ENCODE measurements at places on chromosomes 1 and 21. TPM values are rescaled to one million over a fixed set of nuclear protein-coding genes. Genes with fewer than 3 reads are reported as not detected.

GRCh38 chr1:111620441-111620971 is 917 bp downstream of the RAP1A start:
- no peaks in the 10 kb centered on the region for H3K36me3 ChIP-seq
- no peaks in the 10 kb centered on the region for H3K27me3 ChIP-seq
- peaks cover 81% of the 10 kb centered on the region for H3K4me1 ChIP-seq
- peak overlapping the region; percentile 84 for H3K27ac ChIP-seq
- peak overlapping the region; percentile 90 for H3K4me3 ChIP-seq

GRCh38 chr1:199698222-199698621 is 329.3 kb upstream of the NR5A2 start:
- H3K4me3 ChIP-seq, result no peak overlapping the region
- no peaks in the 10 kb centered on the region for H3K36me3 ChIP-seq
- no peak overlapping the region for H3K27ac ChIP-seq
- no peaks in the 10 kb centered on the region for H3K4me1 ChIP-seq

GRCh38 chr1:239810061-239810481 is 281.6 kb upstream of the FMN2 start:
- no peak overlapping the region for H3K27ac ChIP-seq
- no peak for DNase-seq
- no peaks in the 10 kb centered on the region for H3K27me3 ChIP-seq
- H3K4me1 ChIP-seq, result peaks cover 30% of the 10 kb centered on the region
- H3K4me3 ChIP-seq, result no peak overlapping the region
- H3K36me3 ChIP-seq, result no peaks in the 10 kb centered on the region

DNA sequence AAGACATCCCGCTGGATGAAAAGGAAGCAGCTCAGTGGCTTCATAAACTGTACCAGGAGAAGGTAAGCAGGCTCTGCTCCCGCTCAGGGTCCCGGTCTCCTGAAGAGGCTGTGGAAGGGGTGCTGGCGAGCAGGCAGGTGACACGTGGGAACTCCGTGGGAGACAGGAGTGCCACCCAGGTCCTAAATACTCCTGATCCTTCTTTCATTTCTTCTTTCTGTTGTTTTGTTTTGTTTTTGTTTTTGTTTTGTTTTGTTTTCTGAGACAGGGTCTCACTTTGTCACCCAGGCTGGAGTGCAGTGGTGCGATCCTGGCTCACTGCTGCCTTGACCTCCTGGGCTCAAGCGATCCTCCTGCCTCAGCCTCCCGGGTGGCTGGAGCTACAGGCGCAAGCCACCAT is 34.0 kb upstream of the TRAPPC10 start:
- DNase-seq, result no peak
- no peaks in the 10 kb centered on the region for H3K27me3 ChIP-seq
- peaks cover 23% of the 10 kb centered on the region for H3K36me3 ChIP-seq

GRCh38 chr1:53391296-53391695 is 63.4 kb upstream of the LRP8 start:
- H3K27me3 ChIP-seq, result no peaks in the 10 kb centered on the region
- H3K36me3 ChIP-seq, result no peaks in the 10 kb centered on the region
- H3K27ac ChIP-seq, result no peak overlapping the region
- peaks cover 5% of the 10 kb centered on the region for H3K4me1 ChIP-seq

- no peak for DNase-seq
- no peaks in the 10 kb centered on the region for H3K4me1 ChIP-seq
- H3K36me3 ChIP-seq, result no peaks in the 10 kb centered on the region
- H3K27me3 ChIP-seq, result no peaks in the 10 kb centered on the region
- no peak overlapping the region for H3K27ac ChIP-seq
Measured at GRCh38 chr1:18458133-18459092, 22.3 kb upstream of the KLHDC7A start.

DNA sequence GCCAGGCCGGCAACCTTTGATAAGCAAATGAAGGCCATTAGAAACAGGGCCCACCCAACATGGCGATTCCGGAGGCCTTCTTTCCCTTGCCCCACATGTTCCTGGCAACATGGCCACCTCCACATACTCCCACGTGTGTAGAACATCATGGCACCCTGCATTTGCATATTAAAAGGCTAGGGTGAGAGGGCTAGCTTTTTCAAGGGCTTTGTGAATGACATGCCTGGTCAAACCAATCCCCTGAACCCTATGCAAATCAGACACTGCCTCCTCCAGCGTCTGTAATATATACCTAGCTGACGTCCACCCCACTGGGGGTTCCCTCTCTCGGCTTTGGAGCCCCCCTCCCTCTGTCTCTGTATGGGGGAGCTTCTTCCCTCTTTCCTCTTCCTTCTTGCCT is 1.6 kb downstream of the ADCY10 start:
- no peak overlapping the region for H3K27ac ChIP-seq
- no peaks in the 10 kb centered on the region for H3K36me3 ChIP-seq
- H3K27me3 ChIP-seq, result no peaks in the 10 kb centered on the region
- H3K4me1 ChIP-seq, result no peaks in the 10 kb centered on the region
- H3K4me3 ChIP-seq, result no peak overlapping the region
- DNase-seq, result no peak

DNA sequence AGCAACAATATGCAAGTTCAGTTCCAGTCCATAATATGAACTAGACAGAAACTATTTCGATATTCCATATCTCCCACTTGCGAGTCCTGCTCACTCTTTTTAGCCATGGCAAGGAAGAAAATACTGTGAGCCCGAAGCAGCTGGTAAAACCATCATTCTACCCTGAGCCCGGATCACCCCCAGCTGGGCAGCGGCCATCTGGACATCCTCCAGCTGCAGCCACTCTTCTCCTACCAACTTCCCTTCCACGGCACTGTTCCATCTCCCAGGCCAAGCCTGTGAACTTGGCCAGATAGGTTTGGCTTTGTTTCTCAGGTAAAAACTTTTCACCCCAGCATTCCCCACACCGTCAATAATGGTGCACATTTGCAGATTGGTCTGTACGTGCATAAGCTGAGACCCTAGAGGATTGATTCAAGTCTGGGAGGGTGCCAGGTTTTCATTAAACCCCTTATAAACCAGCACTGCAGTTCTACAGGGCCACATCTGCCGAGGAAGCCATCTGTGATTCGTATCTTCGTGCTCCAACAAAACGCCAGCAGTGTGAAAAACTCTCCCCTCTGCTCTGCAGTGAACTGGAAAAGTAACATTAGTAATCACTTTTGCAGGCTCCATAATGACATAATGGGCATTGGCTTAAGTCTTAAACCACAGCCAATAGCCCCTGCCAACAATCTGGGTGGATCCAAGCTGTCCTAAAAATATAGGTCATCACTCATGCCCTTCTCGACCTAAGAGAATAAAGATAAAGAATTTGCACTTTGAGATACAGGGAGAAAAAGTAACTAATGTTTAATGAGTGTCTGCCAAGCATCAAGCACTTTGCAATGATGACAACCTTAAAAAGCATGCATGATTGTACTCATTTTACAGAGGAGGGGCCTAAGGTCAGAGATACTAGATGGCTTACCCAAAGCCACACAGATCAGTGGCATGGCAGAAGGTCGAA is 205.1 kb downstream of the PLPP3 start:
- H3K4me1 ChIP-seq, result no peaks in the 10 kb centered on the region
- H3K27me3 ChIP-seq, result no peaks in the 10 kb centered on the region
- H3K36me3 ChIP-seq, result no peaks in the 10 kb centered on the region
- DNase-seq, result no peak

- H3K36me3 ChIP-seq, result peaks cover 28% of the 10 kb centered on the region
- no peak overlapping the region for H3K4me3 ChIP-seq
- H3K4me1 ChIP-seq, result no peaks in the 10 kb centered on the region
- no peak for DNase-seq
Measured at GRCh38 chr1:203776636-203777035, 11.7 kb downstream of the LAX1 start.

- H3K4me1 ChIP-seq, result peaks cover 55% of the 10 kb centered on the region
- peaks cover 51% of the 10 kb centered on the region for H3K36me3 ChIP-seq
- no peak overlapping the region for H3K4me3 ChIP-seq
- peak overlapping the region; percentile 47 for H3K27ac ChIP-seq
- peak; percentile 89 for DNase-seq
- H3K27me3 ChIP-seq, result no peaks in the 10 kb centered on the region
Measured at GRCh38 chr1:8873506-8874229, 4.8 kb downstream of the ENO1 start.

DNA sequence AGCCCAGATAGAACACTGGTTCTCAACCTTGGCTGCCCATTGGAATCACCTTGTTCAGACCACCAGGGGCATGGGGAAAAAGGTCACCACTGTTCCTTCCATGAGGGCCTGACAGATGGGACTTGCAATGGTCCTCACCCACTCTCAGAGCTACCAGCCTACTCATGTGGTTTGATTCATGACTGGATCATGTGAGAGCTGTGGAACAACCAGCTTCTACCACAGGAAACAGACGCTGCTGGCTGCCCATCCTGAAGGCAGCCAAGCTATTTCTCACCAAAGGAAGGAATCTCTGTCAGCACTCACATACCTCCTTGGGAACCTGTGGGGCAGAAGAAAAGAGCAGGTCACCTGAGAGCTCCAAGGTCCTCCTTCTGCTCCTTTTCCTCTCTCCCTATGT is 53.6 kb downstream of the CAPN8 start:
- H3K4me3 ChIP-seq, result no peak overlapping the region
- H3K36me3 ChIP-seq, result no peaks in the 10 kb centered on the region
- DNase-seq, result no peak
- no peaks in the 10 kb centered on the region for H3K4me1 ChIP-seq

- H3K36me3 ChIP-seq, result peaks cover 37% of the 10 kb centered on the region
- no peak for DNase-seq
- H3K4me3 ChIP-seq, result no peak overlapping the region
- H3K27ac ChIP-seq, result no peak overlapping the region
- H3K27me3 ChIP-seq, result no peaks in the 10 kb centered on the region
Measured at GRCh38 chr21:42271065-42271464, 44.1 kb downstream of the TFF3 start.

GRCh38 chr21:19522381-19522780 is 1118.8 kb upstream of the TMPRSS15 start:
- H3K4me3 ChIP-seq, result no peak overlapping the region
- no peaks in the 10 kb centered on the region for H3K27me3 ChIP-seq
- H3K4me1 ChIP-seq, result no peaks in the 10 kb centered on the region

DNA sequence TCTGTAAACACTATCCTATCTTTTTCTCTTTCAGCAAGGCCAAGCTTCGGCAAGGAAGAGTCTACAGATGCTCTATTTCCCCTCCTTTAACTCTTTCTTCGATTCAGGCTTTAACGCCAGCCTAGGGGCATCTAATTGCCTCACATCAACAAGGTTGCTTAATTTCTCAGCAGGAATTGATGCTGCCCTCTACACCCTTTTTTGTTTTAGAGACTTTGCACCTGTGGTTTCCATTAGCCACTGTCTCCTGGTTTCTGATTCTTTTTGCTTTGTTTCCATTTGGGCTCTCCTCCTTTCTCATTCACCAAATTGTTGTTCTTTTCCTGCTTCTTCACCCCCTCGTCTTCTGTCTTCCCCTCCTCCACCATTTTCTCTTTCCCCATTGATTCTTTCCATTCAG is 202.4 kb upstream of the HMCN1 start:
- no peak overlapping the region for H3K4me3 ChIP-seq
- no peaks in the 10 kb centered on the region for H3K27me3 ChIP-seq
- H3K36me3 ChIP-seq, result no peaks in the 10 kb centered on the region
- no peak overlapping the region for H3K27ac ChIP-seq
- DNase-seq, result no peak

DNA sequence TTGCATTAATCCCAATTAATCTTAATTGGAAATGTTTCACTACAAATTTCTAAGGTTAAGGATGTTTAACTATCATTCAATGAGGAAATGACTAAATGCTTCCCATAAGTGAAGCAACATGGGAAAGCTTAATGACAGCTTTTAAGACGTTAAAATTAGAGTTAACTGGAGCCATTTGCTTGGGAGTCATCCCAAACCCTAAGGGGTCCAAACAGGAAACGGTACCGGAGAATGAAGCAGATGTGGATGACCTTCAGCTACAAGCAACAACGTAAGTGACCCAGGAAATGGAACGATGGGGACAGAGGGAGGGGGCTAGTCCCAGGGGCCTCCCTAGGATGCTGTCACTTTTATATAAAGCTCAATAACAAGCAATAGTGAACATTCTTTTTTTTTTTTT is 62.2 kb downstream of the CAPZB start:
- H3K27ac ChIP-seq, result no peak overlapping the region
- H3K4me1 ChIP-seq, result peaks cover 89% of the 10 kb centered on the region
- DNase-seq, result no peak

- DNase-seq, result no peak
- H3K4me1 ChIP-seq, result no peaks in the 10 kb centered on the region
- H3K4me3 ChIP-seq, result no peak overlapping the region
Measured at GRCh38 chr1:31571340-31572295, 4.7 kb upstream of the TINAGL1 start.

DNA sequence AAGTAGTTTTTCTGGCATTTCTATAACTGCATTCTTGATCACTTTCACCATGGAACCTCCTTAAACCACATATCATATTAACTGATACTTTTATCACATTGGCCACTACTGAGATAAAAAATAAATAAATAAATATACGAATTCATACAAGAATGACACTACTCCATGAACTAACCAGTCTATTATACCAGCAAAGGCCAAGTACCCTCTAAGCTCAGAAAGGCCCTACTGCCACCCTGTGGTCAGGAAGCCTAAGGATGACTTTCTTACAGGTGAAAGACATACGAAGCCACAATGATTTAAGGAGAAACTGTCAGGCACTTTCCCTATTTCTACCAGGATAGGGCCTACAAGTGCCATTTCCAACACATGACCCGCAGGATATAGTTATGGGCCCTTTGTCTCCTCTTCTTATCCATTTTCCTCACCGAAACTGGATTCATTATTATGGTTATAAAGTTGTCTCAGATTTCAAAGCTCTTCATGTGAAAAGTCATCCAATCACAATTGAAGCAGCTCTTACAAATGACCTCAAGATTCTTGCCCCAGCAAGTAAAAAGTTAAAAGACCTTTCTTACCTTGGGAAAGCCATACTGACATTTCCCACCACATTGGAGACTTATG is 23.9 kb downstream of the DNAJC8 start:
- no peaks in the 10 kb centered on the region for H3K27me3 ChIP-seq
- DNase-seq, result peak; percentile 65
- H3K4me1 ChIP-seq, result no peaks in the 10 kb centered on the region
- peaks cover 43% of the 10 kb centered on the region for H3K36me3 ChIP-seq
- H3K4me3 ChIP-seq, result no peak overlapping the region
- no peak overlapping the region for H3K27ac ChIP-seq

DNA sequence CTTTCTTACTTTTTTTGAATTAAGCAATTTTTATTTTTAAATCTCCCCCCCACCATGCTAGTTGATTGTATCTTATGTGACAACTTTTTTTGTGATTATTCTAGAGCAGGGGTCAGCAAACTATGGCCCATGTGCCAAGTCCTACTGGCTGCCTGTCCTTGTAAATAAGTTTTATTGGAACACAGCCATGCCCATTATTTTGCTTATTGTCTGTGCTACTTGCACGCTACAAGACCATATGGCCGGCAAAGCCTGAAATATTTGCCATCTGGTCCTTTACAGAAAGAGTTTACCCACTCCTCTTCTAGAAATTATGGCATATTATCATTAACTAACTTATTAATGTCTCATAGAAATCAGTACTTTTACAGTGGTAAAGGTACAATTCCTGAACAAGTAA is 51.7 kb downstream of the AK5 start:
- H3K36me3 ChIP-seq, result no peaks in the 10 kb centered on the region
- H3K4me3 ChIP-seq, result no peak overlapping the region
- peaks cover 10% of the 10 kb centered on the region for H3K4me1 ChIP-seq
- no peak for DNase-seq
- no peak overlapping the region for H3K27ac ChIP-seq

Gene PRELP
- total RNA-seq, result not detected

Gene AXDND1
- 0.44 TPM for total RNA-seq

Gene RAD54L
- 1.1 TPM for total RNA-seq

Gene SHISA4
- total RNA-seq, result 0.94 TPM

Gene TMEM51
- total RNA-seq, result 0.61 TPM

Gene FAM3B
- not detected for total RNA-seq

Gene GTF2B
- 43.9 TPM for total RNA-seq

Gene SERINC2
- 0.15 TPM for total RNA-seq

Gene PTTG1IP
- 110 TPM for total RNA-seq

Gene PTGFR
- total RNA-seq, result not detected

Gene HPDL
- 0.32 TPM for total RNA-seq

Gene EPHA10
- not detected for total RNA-seq

Measured in CD4-positive, alpha-beta memory T cell (primary cell).